ENCODE measurements at places on chromosomes 7 and 10. TPM values are rescaled to one million over a fixed set of nuclear protein-coding genes. Genes with fewer than 3 reads are reported as not detected.

Gene GHRHR
- not detected for total RNA-seq

Gene ZNF518A
- total RNA-seq: 24.4 TPM

Gene SPDYE2B
- not detected for total RNA-seq

Gene RAMP3
- total RNA-seq: 23.1 TPM

Gene TEX36
- total RNA-seq: not detected

Data from body of pancreas (tissue), 4 donors.